ENCODE measurements at places on chromosomes 2 and 18. TPM values are rescaled to one million over a fixed set of nuclear protein-coding genes. Genes with fewer than 3 reads are reported as not detected.

DUSP19 gene
- 2.9 TPM for total RNA-seq

FAM237A gene
- total RNA-seq, result not detected

GRCh38 chr2:41267929-41268659 lies 779.7 kb upstream of the PKDCC start:
- no peak for DNase-seq

GRCh38 chr2:101751276-101751815 lies 53.8 kb downstream of the MAP4K4 start:
- DNase-seq, result no peak

GRCh38 chr18:23122334-23123229 lies 12.7 kb upstream of the CABLES1 start:
- no peak for DNase-seq

DNA sequence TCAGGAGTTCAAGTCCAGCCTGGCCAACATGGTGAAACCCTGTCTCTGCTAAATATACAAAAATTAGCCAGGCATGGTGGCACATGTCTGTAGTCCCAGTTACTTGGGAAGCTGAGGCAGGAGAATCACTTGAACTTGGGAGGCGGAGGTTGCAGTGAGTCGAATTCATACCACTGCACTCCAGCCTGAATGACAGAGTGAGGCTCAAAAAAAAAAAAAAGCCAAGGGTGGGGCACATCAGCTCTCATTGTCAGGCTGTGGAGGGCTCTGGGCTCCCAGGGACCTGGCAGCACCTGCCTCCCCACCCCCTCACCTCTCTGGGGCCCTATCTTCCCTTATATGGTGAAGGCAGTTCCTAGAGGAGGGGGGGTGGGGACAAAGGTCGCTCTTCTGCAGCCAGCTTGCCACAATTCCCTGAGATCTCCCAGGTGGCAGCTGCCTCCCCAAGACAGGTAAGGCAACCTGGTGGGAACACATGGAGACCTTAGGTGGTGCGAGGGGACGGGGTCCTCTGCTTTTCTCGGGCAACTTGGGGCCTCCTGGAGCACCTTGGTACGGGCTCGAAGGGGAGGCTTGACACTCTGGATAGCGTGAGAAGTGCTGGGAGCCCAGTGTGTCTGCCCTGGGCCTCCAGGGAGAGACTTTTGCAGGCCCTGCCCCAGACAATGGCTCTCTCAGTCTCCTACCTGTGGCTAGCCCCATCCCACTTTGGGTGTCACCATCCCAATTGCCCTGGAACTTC lies at the start of gene VIL1:
Gene VIL1 (plus strand): TSS at position 407 of the 742 bp plus-strand sequence. CDS start 4,656 bp downstream, outside the sequence.
- no peak for DNase-seq

DNA sequence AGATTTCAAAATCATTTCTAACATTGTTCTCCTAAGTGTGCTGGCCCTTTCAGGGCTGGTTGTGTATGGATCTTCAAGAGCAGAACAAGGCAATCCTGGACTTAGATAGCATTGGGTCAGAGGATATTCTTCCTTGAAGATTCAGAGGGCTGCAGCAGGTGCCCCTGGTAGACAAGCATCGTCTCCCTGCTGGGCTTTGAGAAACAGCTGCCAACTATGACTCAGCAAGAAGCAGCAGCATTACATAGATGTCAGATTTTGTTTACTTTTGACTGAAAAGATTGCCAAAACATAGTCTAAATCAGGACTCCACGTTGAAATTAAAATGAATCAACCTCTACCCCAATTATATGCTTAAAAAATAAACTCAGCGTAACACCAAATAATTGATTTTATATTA lies 618.8 kb downstream of the SOCS6 start:
- DNase-seq, result no peak
